ENCODE measurements at places on chromosomes 11 and 22.

DNA sequence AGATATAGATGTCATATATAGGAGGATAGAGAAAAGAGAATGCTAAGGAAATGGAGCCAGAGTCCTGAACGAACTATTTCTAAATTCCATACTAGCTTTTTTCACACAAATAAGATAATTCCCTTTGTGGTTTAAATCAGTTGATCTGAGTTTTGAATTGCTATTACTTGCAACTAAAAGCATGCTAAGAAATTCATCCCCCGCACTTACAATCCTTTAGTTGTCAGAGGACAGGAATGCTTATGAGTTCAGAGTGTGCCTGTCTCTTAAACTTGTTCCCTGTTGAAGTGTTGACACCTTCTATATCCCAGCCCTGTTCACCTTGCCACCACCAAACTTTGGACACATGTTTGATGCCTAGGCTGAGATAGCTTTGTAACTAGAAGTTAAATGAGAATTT is 406.2 kb downstream of the METTL15 start:
- no peak for DNase-seq

GRCh38 chr11:42171046-42171445 is 711.6 kb upstream of the LRRC4C start:
- no peak for DNase-seq

GRCh38 chr11:66489636-66490035 is 9.4 kb downstream of the DPP3 start:
- no peak for DNase-seq

GRCh38 chr11:117875382-117876058 is 938 bp downstream of the FXYD6 start:
- DNase-seq, result peak; percentile 55

- DNase-seq, result no peak
These were observed 40.3 kb upstream of the A4GALT start for GRCh38 chr22:42760806-42761565.

DNA sequence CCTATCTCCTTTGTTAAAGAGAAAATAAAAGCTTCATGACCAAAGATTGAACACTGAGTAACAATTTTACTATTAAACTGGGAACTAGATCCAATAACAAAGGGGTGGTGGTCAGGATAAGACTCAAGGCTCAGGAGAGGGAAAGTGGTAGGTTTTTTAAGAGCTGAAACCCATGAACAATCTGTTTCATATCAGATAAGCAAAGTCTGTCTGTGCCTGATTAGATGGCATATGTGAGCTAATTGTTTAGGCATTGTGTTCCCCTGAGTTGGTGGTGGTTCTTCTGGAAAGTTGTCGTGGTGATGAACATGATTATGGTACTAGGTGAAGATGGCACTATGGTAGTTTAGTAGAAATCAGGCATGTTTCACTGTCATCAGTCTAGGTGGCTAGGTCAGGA is 24.4 kb downstream of the USP47 start:
- DNase-seq, result no peak

GRCh38 chr22:17665854-17666253 is 27.3 kb downstream of the BCL2L13 start:
- no peak for DNase-seq

DNA sequence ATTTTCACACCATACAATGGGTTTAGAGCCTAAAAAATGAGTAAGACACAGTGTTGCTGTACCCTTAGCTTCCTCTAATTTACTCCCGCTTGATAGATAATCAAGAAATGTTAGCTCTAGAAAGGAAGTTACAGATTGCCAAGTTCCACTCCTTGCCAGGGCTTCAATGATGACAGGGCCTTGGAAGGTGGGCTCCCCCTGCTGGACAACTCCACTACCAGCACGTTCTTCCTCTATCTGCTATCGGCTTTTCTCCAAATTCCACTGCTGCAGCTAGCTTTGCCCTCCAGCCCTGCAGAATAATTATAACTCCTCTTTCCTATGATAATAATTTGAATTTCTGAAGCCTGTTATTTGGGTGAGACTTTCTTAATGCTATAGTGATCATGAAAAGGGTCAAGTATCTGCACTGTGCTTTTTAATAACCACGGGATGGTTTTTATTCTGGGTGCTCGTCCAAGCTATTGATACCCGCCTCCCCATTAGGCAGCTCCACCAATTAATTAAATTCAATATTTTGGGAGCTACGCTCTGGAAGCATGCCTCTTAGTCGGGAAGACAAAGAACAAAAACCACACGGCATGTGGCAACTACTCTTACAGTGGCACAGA is 9.0 kb downstream of the SYN3 start:
- peak; percentile 58 for DNase-seq

DNA sequence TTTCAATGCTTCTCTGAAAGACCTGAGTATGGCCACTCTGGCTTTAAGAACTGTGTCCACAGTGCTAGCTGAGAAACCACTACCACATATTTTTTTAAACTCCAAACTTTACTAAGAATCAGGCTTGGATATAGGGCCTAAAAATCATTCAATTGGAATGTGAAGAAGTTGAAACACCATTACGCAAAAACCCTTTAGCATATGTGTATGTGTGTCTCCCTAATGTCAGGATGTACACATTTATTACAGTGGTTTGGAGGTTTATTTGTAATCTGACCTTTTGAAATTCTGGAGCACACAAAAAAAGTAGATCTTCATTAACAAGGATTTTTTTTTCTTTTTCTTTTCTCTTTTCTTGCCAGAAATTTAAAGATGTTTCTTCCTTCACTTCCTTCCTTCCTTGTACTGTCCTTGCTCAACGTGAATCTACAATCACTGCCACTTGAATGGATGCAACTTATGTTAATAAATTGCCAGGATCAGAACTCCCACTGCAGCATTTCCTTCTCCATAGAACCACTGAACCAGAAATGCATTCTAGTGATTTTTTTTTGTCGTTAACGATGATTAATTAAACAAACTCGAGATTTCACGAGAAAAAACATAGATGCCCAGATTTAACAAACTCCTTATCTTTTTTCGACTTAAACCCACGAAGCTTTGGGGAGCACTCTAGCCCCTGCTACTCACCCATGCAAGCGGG is 3.1 kb upstream of the ADM start:
- no peak for DNase-seq

DNA sequence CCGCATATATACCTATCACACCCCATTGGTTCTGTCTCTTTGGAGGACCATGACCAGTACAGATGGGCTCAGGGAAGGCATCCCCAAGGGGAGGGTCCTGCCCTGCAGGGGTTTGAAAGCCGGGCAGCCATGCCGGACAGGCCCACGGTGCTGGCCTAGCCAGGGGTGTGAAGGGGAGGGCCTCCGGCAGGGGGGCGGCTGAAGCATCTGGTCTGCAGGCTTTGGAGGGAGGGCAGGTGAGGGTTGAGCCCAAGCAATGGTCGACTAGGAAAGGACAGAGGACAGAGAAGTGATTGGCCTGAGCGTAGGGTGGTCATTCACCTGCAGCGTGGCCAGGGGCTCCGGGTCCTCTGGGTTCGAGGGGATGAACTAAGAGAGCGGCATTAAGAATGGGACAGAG is 11.2 kb upstream of the CTSD start:
- no peak for DNase-seq

DNA sequence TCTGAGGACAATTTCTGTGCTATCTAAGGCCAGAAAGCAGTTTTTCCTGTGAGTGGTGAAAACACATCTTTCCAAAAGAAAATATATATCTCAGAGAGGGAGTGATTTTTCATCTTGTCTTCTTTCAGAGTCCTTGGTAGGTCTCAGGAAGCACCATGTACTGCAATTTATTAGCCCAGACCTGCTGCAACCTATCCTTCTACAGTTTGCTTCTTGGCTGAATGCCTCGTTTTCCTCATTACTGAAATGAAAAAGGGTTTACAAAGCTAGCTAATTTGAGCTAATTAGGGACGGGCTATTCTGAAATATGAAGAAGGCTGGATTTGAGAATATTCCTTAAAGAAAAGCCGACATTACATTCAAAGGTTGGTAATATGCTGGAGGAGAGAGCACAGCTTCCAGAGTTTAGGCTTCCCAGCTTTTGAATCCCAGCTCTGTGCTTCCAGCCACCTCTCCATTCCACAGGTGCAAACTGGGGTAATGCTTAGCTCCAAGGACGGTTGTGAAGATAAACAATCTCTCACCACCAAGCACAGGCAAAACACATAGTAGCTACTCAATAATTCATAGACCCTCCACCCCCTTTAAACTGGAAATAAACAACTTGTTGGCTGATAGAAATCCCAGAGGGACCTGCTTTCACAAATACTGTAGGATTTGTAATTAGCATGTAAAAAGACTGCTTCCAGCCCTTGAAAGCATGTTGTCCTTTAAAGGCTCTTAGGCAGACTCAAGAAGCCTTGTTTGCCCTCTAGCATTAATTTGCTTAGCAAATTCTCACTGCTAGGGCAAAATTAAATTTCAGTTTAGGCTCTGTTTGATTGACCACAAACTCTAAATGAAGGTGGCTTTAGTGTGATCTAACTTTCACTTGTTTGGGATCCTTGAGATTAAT is 24.5 kb upstream of the SESN3 start:
- DNase-seq, result no peak

DNA sequence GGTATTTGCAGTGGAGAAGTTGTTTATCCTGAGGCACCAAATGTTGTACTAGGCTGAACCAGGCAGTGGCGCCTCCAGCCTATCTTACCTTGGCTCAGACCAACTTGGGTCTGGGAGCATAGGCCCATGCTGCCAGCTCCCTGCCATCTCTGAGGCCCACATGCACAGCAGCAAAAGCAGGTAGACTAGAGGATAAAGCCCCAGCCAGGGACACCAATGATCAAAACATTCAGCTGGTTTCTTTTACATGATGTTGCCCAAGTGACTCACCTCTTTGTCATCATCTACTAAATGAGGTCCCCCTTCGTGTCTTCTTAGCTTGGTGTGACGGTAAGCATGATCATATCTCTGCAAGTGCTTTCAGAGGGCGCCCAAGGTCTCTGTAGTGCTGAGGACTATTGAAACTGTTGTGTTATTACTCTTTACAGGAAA is 112.1 kb upstream of the DRD2 start:
- no peak for DNase-seq

GRCh38 chr11:15349413-15349812 is 234.7 kb downstream of the INSC start:
- no peak for DNase-seq

DNA sequence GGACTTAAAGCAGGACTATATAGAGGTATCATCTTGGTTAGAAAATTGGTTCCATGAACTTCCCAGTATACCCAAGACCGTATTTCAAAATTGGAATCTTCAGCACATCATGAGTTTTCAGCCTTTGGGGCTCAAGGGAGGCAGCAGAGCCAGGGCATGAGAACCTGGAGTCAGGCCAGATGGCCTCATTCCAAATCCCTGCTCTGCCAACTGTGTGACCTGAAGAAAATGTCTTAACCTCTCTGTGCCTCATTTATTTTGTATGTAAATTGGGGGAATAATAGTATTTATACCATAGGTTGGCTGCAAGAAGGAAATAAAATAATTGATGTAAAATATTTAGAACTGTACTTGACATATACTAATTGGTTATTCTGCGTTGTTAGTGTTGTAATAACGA is 987.6 kb downstream of the TBC1D22A start:
- no peak for DNase-seq
